Nucleus accumbens (tissue), 56 donors: ENCODE measurements at places on chromosomes 3 and 15.
A peak's percentile ranks its signal among the peaks of the same experiment; 100 is the strongest.

GRCh38 chr15:61906961-61907752, 153.1 kb downstream of the VPS13C start:
- no peak for DNase-seq

DNA sequence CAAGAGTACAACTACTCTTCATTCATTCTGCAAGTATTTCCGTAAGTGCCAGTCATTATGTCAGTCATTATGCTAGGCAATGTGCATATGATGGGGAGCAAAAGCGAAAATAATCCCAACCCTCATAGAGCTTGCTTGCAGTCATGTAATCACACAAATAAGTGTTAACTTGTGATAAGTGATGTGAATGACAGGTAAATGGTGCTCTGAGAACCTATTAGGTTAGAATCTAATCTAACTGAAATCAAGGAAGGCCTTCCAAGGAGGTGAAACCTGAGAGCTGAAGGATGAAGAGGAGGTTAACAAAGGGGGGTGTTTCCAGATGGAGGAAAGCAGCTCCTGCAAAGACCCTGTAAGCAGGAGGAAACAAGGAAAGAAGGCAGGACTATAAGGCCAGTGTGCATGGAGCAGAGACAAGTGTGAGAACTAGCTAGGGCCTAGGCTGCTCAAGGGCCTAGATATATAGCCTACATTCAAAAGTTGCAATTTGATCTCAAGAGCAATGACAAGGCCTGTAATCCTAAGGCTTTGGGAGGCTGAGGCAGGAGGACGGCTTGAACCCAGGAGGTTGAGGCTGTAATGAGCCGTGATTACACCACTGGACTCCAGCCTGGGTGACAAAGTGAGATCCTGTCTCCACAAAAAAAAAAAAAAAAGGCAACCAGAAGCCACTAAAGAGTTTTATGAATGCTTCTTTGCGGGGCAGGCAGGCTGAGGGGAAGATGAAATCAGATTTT, 5.3 kb downstream of the PTPN9 start:
- DNase-seq = no peak

DNA sequence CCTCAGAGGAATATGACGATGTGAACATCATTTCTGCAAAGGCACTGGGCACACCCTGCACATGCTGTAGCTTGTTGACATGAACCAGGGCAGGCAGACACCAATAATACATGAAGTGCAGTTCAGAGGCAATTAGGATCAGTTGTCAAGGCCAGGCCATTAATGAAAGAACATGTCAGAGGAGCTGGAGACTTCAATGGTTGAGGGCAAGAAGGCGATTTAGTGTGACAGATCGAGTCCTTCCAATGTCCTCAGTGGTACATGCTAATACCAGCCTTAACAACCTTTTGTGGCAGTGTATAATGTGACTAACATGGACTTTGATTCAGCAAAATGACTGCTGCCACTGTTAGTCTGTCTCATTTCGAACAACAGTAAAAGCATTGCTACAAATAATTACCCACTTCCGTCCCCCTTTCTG, 205.2 kb upstream of the NANOGP8 start:
- DNase-seq = no peak

- peak; percentile 78 for DNase-seq
Measured at GRCh38 chr15:63121382-63122001, at the start of gene LACTB. Gene LACTB (plus strand): TSS chr15:63121861. CDS start chr15:63121872, 11 bp downstream.

GRCh38 chr15:34610354-34610753, 26.9 kb upstream of the GOLGA8B start:
- DNase-seq = no peak

- no peak for DNase-seq
Measured at GRCh38 chr3:27326629-27327545, 42.3 kb downstream of the NEK10 start.

DNA sequence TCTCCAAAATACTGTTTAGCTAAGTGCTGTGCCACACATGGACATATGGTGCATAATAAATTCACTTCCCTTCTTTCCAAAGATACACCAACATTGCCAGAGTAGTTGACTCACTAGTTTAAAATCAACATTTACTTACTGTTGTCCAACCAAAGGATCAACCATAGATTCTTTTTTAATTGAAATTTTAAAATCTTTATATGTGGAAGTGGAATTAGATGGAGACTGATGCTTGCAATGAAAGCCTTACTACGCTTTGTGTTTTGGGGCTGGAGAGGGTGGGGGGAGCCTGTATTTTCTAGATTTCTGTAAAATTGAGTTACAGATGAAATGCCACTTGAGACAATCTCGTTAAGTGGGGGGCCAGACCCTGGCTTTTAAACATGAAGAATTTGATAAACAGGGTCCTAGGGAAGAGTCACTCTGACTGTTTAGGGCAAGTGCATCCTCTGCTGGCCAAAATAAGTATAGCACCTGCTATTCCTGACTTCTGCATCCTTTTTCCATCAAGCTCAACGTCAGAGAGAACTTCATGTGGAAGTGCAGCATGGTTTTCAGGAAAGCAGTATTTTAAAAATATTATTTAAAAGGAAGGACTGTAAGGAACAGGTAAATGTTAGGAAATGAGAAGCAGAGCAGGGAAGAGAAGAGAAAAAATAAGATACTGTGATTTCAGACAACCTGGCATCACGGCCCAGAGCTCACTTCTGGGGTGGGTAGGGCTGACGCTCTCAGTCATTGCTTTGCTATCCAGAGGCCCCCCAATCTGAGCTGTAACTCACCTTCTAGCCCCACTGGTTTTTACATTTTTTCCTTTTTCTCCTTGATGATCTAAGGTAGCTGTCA, 76.7 kb downstream of the BOC start:
- DNase-seq = no peak

DNA sequence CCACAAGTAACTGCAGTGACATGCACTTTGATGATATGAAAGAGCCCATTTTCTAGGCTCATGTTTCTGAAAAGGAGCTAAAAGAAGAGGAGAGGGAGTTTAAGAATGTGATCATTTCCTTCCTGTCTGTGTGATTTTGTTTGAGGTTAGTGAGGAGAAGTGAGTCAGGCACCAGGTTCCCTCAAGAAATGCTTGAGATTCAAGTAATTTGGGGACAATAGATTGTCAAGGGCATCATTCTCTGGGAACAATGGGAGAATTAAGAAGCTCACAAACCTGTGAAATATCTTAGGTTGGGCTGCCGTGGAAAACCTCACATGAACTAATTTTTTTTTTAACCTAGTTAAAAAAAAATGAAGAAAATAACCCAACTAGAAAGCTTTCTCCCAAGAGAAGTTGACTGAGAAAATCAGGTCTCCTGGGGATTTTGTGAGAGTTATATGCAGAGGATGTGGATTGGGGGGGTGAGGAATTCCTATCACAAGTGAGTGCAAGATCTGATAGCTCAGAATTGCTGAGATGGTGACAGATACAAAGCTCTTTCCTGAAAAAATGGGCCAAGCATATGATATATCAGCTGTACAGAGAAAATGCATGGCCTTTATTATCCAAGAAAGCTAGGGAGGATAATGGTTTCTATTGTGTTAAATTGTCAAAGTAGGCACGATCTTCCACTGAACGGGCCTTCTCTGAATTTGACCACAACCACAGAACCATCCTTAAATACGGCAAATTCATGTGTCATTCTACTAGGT, 203.3 kb downstream of the FEZF2 start:
- no peak for DNase-seq

GRCh38 chr3:100865442-100865841, 127.8 kb downstream of the ABI3BP start:
- no peak for DNase-seq

- DNase-seq = no peak
Measured at GRCh38 chr3:152109038-152109437, 159.7 kb upstream of the MBNL1 start.

DNA sequence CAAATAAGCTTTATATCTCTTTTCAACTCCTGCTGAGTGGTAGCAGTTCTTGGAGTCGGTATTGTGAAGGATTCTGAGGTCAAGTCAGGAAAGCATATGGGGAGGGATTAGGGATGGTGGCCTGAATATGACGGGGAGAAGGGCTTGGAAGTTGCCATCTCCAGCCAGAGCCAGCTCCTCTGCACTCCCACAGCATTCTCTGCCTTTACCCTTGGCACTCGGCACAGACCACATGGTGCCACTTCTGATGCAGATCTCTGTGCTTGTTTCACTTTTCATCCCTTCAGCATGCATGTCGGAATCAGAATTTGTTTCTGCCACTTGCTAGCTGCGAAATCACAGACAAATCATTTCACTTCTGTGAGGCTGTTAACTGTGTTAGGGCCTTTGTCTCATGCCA, 52.5 kb downstream of the RAB11A start:
- peak; percentile 1 for DNase-seq

GRCh38 chr3:54663501-54664011, 264.3 kb downstream of the LRTM1 start:
- DNase-seq = no peak

GRCh38 chr15:60795889-60796288, 316.9 kb upstream of the ICE2 start:
- no peak for DNase-seq

DNA sequence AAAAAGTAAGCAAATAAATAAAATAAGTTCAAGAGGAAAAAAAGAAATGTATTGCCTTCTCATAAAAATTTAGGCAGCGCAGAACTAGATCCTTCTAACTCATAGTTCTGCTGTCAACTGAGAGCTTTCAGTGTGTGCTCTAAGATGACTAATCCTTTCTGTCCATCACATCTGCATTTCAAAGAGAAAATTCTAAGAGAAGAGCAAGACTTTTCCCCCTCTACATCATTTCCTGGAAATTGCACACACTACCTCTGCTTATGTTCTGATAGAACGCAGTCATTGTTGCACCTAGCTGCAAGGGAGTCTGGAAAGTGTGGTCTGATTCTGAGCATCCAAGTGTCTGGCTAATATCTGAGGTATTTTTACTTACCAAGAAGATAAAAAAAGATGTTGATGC, 39.6 kb upstream of the SLCO3A1 start:
- DNase-seq = no peak

GRCh38 chr3:5581743-5582142, 394.2 kb downstream of the EDEM1 start:
- DNase-seq = no peak

- DNase-seq = no peak
Measured at GRCh38 chr3:124456506-124456905, 273.7 kb upstream of the UMPS start.

- no peak for DNase-seq
Measured at GRCh38 chr3:180036092-180036670, 556 bp downstream of the PEX5L start.

- no peak for DNase-seq
Measured at GRCh38 chr3:178732824-178733223, 196.6 kb downstream of the KCNMB2 start.

GRCh38 chr3:78140274-78140673, 1100.4 kb downstream of the ROBO2 start:
- no peak for DNase-seq

- DNase-seq = no peak
Measured at GRCh38 chr15:55758580-55758986, 15.6 kb upstream of the PRTG start.

GRCh38 chr3:75305901-75306300, 358.2 kb upstream of the FRG2C start:
- DNase-seq = no peak

DNA sequence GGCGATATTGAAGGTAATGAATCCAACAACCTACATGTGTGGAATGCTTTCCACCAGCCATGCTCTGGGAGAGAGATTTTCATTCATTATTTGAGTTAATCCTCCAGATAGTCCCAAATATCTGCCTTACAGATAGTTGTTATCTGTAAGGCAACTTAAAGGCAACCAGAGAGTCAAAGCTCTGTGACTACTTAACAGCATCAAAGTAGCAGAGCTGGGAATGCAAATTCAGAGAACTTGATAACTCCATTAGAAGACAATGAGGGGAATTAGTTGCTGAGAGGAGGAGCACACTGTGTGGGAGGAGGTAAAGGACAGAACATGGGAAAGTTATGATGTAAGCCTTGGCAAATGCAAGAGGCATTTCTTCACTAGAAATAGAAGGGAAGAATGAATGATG, 10.5 kb upstream of the CRBN start:
- no peak for DNase-seq

GRCh38 chr15:36988947-36989346, 111.4 kb downstream of the MEIS2 start:
- no peak for DNase-seq

GRCh38 chr3:60013241-60013640, 963.4 kb upstream of the CFAP20DC start:
- DNase-seq = no peak

- DNase-seq = no peak
Measured at GRCh38 chr15:37056177-37057121, 43.9 kb downstream of the MEIS2 start.

DNA sequence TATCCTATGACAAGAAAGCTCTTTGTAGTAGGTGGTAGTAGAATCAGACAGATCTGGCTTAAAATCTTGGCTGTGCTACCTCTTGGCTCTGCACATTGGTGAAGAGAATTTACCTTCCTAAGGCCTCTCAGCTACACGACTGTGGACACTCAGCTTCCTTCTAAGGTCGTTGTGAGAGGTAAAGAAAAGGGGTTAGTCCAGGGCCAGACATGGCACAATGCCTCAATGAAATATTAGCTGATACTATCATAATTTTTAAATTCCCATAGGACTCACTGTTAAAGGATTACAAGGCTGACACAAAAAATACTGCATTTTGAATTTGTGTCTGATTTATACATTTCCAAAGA, 80.4 kb downstream of the IGF1R start:
- no peak for DNase-seq

DNA sequence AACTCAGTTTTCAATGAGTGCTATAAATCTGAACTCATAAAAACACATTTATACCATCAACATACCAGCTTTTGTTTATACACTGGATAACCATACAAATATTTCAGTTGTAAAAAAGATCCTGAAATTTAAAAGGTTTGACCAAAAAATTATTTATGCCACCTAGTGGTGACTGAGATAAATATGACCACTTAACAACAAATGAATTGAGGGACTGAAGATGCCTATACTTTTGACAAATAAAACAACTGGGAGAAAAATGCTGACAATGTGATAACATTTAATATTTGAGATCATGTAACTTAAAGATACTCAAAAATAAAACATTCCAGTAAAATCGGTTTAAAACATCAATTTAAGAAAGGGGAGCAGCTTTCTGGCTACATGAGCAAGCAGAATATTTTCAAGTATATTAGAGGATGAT, 30.4 kb downstream of the ATG3 start:
- DNase-seq = no peak

DNA sequence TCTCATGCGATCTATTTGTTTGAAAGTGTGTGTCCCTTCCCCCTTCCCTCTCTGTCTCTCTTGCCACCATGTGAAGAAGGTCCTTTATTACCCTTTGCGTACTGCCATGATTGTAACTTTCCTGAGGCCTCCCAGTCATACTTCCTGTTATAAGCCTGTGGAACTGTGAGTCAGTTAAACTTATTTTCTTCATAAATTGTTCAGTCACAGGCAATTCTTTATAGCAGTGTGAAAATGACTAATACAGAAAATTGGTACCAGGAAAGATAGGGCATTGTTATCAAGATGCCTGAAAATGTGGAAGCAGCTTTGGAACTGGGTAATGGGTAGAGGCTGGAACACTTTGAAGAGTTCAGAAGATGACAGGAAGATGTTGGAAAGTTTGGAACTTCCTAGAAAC, 743.7 kb upstream of the NECTIN3 start:
- DNase-seq = no peak

DNA sequence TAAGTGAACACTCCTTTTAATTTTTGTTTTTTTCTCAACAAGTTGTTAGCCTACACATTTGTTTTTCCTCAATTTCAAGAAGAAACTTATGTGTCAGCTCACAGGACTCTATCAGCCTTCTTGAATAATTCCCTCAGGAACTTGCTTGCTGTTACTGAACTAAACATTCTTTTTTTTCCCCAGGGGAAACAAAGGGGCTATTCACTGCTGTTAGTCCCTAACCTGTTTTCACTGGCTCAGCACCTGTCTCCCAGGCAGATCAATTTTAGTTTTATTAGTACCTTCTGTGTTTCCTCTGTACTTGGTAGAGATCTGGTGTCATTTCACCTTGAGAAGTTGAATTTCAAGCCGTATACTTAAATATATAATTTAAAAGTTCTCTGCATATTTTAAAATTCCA, 644.6 kb downstream of the CADM2 start:
- no peak for DNase-seq
